Ovary (tissue), 10 donors: ENCODE measurements at places on chromosomes 11 and 22. TPM values are rescaled to one million over a fixed set of nuclear protein-coding genes. Genes with fewer than 3 reads are reported as not detected.

DNA sequence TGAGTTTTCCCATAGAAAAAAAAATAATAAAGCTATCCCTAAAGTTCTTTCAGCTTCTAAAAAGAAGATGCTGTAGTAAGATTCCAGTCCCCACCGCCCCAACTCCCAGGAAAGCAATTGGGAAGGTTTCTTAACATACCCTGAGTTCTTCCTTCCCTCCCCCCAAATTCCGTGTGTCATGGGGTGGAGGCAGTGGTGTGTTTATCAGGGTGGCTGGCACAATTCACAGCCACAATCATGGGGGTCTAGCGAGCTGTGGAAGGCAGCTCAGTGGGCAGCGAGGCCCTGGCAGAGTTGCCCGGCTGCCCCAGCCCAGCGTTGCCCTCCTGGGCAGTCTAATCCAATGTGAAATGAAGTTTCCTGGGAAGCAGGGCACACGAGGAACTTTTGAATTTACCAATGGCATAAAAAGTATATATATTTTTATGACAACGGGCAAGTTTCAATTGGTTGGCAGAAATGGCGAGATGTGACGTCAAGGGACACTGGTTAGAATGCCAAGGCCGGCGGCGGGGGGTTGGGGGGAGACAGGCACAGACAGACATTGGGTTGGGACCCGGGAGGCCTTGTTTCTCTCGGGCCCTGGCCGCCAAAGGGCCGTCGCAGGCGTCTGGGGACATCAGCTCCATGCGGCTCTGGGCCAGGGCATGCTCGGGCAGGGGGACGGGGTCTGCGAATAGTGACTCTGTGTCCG is 80.7 kb upstream of the PPARA start:
- no peak for DNase-seq
- no peaks in the 10 kb centered on the region for H3K36me3 ChIP-seq
- H3K4me1 ChIP-seq = peaks cover under 1% of the 10 kb centered on the region
- peak overlapping the region; percentile 85 for H3K4me3 ChIP-seq
- H3K27me3 ChIP-seq = no peaks in the 10 kb centered on the region

GRCh38 chr11:69588270-69588669 is 52.7 kb upstream of the CCND1 start:
- no peaks in the 10 kb centered on the region for H3K36me3 ChIP-seq
- DNase-seq = no peak
- no peaks in the 10 kb centered on the region for H3K4me1 ChIP-seq
- H3K27me3 ChIP-seq = no peaks in the 10 kb centered on the region

DNA sequence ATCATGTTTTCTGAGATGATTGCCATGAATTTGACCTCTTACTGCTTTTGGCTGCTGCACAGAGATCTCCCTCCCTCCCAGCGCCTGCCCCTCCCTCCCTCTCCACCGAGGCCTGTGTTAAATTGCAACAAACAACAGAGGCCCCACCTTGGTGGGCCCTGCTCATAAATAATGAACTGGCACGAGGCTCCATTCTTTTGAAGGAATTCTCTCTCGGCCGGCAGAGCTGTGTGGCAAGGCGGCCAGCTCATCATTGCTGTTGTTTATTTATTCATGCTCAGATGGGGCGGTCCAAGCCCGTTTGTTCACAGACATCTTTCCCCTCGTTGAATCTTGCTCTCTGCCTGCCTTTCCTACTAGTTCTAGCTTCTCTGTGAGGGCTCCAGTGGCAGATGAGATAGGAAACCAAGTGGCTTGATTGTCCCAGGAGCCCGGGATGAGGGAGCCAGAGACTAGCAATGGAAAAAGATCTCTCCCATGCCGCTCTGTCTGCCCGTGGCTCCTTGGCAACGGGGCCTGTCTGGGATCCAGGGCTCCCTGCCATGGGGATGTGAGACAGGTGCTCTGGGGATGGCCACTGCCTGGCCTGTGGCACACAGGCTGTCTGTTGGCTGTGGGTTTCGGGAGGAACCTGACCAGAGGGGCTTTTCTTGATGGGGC is 192.6 kb downstream of the DSCAML1 start:
- H3K27ac ChIP-seq = no peak overlapping the region
- no peaks in the 10 kb centered on the region for H3K27me3 ChIP-seq
- H3K36me3 ChIP-seq = no peaks in the 10 kb centered on the region
- H3K4me1 ChIP-seq = no peaks in the 10 kb centered on the region
- DNase-seq = no peak

- no peaks in the 10 kb centered on the region for H3K27me3 ChIP-seq
- H3K4me3 ChIP-seq = no peak overlapping the region
- DNase-seq = no peak
- no peaks in the 10 kb centered on the region for H3K36me3 ChIP-seq
Measured at GRCh38 chr11:47329987-47330931, 22.2 kb downstream of the MYBPC3 start.

Gene SH3BP1
- total RNA-seq = 2.0 TPM

DNA sequence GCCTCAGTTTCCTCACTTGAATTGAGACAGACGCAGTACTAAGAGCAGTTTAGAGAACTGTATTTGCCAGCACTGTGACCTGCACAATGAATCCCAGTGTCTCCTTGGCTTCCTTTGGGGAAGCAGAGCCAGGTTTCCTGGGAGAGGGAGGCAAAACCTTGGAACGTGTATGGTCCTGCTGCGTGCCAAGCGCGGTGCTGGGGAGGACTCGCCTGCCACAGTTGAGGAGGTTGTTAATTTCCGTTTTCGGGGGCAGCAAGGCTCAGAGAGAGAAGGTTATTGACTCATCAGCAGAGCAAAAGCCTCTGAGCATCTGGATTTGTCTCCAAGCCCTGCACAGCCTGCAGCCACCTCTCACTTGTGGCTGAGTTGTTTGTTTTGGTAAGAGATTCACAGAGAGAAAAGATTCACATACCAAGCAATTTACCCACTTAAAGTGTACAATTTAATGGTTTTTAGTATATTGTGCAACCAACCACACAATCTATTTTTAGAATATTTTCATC is 10.8 kb downstream of the SYT12 start:
- no peaks in the 10 kb centered on the region for H3K36me3 ChIP-seq
- DNase-seq = peak; percentile 29
- no peak overlapping the region for H3K4me3 ChIP-seq
- peaks cover 4% of the 10 kb centered on the region for H3K4me1 ChIP-seq
- no peak overlapping the region for H3K27ac ChIP-seq

DNA sequence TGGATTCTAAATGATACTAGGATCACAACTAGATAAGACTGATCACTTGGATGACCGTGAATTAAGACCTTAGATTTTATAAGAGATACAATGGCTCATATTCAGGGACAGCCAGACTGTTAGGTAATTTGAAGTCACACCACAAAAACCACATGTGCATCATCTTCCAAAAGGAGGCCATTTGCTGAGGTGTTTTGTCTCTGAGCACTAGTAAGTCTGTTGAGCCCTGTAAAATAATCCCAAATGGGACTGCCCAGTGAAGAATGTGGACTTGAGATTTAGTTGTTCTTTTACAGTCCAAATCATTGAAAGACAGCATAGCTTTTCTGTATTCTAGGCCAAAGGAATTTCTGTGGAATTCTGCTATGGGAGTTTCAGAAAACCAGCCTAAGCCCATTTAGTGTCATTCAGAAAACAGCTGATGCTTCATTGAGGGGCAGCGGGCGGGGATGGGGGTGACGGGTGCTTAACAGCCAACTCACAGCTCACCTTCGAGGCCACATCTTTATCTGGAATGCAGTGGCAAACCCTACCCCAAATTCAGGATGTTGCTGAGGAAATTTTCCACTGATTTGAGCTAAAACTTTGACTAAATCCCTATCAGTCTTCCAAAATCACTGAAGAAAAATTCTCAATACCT is 80.1 kb upstream of the BIRC3 start:
- DNase-seq = no peak
- no peaks in the 10 kb centered on the region for H3K4me1 ChIP-seq
- H3K27me3 ChIP-seq = no peaks in the 10 kb centered on the region
- no peak overlapping the region for H3K27ac ChIP-seq
- H3K4me3 ChIP-seq = no peak overlapping the region

Gene PLAAT3
- total RNA-seq = 113 TPM

- no peak overlapping the region for H3K4me3 ChIP-seq
- H3K36me3 ChIP-seq = no peaks in the 10 kb centered on the region
- H3K4me1 ChIP-seq = peaks cover 10% of the 10 kb centered on the region
- H3K27ac ChIP-seq = peak overlapping the region; percentile 4
Measured at GRCh38 chr11:68014157-68014946, 4.2 kb downstream of the ALDH3B1 start.

Gene SPDYC
- total RNA-seq = not detected
